ENCODE measurements at places on chromosomes 3 and 15.

GRCh38 chr3:184142199-184142598, 7.0 kb downstream of the EIF2B5 start:
- no peak for DNase-seq

- DNase-seq, result no peak
Measured at GRCh38 chr15:27271258-27271657, 300.3 kb downstream of the GABRG3 start.

- DNase-seq, result peak; percentile 5
Measured at GRCh38 chr15:67062369-67062985, 2.9 kb upstream of the SMAD3 start.

DNA sequence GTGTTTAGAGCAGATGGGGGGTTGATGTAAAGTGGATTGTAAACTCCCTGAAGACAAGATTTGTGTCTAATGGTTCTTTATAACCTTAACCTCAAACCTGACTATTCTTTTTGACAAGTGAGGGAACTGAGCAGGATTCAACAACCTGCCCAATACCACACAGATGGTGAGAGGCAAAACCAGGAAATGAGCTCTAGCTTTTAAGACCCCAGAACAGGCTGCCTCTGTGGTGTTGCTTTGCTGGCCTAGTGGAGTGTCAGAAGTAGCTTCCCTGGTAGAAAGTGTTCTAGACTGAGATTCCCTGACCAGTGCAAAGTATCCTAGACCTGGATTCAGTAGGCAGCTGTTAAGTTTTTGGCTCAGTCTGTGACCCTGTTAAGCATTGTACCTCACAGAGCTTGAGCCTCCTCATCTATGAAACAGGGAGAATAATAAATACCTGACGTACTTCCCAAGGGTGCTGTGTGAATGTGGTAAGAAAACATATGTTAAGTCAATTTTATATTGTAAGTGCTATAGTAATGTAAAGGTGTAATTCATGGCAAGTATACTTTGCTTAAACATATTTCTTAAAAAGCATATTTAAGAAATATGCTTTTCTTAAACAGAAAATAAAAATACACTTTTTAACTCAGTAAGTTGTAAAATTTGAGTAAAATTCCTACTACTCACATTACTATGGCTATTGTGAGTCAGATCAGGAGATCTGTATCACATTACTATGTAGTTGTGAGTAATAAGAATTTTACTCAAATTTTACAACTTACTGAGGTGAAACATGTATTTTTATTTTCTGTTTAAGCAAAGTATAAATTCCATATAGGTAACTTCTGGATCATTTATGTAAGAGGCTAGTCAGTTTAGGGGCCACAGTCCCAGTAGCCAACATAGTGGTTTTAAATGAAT, 8.8 kb downstream of the GPR87 start:
- no peak for DNase-seq

DNA sequence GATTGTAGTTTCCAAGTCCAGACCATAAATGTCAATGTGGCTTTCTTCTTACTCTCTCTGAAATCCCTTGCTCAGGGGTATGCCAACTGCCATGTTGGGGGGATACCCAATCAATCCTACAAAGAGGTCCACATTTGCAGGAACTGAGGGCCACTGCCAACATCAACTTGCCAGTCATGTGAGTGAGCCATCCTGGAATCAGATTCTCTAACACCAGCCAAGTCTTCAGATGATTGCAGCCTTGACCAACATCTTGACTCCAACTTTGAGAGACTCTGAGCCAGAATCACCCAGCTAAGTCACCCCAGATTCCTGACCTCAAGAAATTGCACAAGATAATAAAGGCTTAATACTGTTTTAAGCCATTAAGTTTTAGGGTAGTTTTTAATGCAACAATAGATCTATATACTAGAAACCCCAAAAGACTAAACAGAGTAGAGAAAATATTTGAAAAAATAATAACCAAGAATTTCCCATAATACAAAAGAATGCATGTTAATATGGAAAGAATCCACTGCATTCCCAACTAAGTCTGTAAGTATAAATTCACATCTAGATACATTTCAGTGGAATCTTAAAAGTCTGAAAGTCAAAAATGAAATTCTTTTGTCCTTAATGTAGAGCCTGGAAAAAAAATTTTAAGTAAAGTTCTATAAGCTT, 22.4 kb downstream of the ISG20 start:
- no peak for DNase-seq
